Mesothelial cell of epicardium (in vitro differentiated cells): ENCODE measurements at places on chromosomes 1 and 21. TPM values are rescaled to one million over a fixed set of nuclear protein-coding genes. Genes with fewer than 3 reads are reported as not detected.

GRCh38 chr1:15180945-15181523, 27.5 kb downstream of the TMEM51 start:
- no peak overlapping the region for H3K27ac ChIP-seq
- DNase-seq, result no peak

DNA sequence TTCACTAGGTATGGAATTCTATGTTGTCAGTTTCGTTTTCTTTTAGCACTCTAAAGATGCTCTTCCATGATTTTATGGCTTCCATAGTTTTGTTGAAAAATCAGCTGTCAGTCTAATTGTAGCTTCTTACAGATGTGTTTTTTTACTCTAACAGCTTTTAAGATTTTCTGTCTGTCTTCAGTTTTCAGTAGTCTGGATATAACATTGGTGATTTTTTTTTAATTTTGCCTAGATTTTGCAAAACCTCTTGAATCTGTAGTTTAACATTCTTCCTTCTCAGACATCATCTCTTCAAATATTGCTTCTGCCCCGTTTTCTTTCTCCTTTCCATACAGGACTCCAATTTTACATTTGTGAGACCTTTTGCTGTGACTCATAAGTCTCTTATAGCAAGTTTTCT, 17.9 kb upstream of the DYRK1A start:
- H3K27ac ChIP-seq, result no peak overlapping the region
- H3K4me3 ChIP-seq, result no peak overlapping the region
- no peaks in the 10 kb centered on the region for H3K4me1 ChIP-seq
- peaks cover 8% of the 10 kb centered on the region for H3K36me3 ChIP-seq
- DNase-seq, result no peak
- H3K27me3 ChIP-seq, result peaks cover 9% of the 10 kb centered on the region

DNA sequence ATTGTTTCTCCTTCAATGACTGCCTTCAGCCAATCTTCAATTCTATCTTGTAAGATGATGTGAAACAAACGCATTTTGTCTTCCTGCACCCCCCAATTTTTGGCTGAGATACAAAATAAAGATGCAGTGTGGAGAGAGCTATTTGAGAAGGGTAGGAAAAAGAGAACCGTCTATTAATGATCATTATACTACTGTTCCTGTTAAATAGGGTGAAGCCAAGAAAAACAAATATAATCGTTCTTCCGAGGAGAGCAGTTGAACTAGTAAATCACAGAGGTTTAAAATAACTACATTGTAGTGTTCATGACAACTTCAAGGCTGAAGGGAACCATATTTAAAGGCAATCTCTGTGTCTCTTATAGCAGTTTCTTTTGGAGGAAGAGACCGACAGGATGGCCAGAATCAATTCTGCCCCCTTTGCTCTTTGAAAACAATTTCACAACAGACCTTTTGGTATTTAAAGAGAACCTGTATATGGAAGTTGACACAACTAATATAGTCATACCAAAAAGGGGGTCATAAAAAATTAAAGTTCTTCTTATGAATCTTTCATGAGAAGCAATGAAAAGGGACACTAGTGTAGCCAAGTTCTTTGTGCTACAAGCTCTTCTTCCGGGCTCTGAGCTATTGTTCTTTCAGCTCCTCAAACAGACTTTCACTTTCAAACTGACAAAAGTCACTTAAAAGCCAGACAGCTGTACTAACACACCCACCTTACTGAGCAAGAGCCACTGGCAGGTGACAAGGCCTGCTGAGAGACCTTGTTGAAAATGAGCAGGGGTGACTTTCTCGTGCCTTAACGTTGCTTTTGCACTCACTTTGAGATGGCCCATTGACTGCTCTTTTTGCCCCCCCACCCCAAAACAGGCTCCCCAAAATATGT, 30.9 kb downstream of the PROX1 start:
- DNase-seq, result no peak
- no peaks in the 10 kb centered on the region for H3K36me3 ChIP-seq
- H3K4me3 ChIP-seq, result no peak overlapping the region
- H3K27me3 ChIP-seq, result peaks cover 14% of the 10 kb centered on the region
- peaks cover 2% of the 10 kb centered on the region for H3K4me1 ChIP-seq

The S100A8 gene
- not detected in 3 replicates for total RNA-seq

The NOTCH2NLA gene
- total RNA-seq, result 71.2 to 79.3 TPM (median 72.8 TPM) in 3 replicates

The SPRR2G gene
- total RNA-seq, result not detected in 3 replicates
